NCI-H146 (cell line): ENCODE measurements at places on chromosomes 7 and 10.

GRCh38 chr7:141209454-141209853 lies 135.6 kb downstream of the TMEM178B start:
- no peak for DNase-seq

GRCh38 chr10:120335553-120335952 lies 121.5 kb upstream of the PLPP4 start:
- DNase-seq, result no peak

- peak; percentile 99 for DNase-seq
These were observed 43.8 kb downstream of the ADAMTS14 start for GRCh38 chr10:70715853-70716795.

DNA sequence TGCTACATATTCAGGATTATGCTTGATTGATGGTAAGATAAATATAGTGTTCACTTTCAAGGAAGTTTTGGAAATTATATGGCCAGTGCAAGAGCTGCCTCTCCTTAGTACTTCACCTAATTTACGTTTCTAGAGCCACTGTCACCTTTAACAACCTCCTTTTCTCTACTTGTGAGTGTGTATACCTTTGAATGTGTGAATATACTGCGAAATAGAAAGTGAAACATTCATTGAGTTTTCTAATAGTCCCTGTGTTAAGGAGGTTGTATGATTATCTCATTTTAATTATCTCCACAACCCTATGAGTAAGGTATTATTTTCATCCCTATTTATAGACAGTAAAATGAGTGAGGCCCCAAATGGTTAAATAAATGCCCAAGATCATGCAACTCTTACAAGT lies 1050.5 kb downstream of the XPNPEP1 start:
- DNase-seq, result no peak

DNA sequence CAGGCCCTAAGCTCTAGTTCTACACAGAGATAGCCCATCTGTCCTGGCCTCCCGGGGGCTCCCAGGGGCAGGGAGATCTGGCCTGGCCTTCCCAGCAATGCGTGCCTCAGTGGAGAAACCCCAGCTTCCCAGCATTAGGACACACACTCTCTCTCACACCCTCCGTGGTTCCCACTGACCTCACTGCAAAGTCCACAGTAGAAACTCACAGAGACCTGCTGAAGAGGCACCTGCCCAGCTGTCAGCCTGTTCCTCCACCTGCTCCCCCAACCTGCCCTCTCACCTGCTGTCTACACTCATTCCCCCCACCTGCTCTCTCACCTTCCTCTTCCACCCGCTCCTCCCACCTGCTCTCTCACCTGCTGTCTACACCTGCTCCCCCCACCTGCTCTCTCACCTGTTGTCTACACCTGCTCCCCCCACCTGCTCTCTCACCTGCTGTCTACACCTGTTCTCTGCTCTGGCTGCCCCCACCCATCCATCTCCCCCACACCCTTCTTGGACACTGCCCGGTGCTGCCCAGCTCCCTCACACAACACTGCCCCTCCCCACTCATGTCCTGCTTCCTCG lies 21.1 kb upstream of the PFKP start:
- DNase-seq, result peak; percentile 66

- no peak for DNase-seq
These were observed 15.3 kb downstream of the GPRIN2 start for GRCh38 chr10:46541017-46541661.

GRCh38 chr10:26725837-26726727 lies 28.6 kb downstream of the PDSS1 start:
- peak; percentile 50 for DNase-seq

GRCh38 chr7:92631067-92631849 lies 41.1 kb upstream of the FAM133B start:
- no peak for DNase-seq
